NCI-H2081 (cell line): ENCODE measurements at places on chromosomes 2 and 18.
A peak's percentile ranks its signal among the peaks of the same experiment; 100 is the strongest.

DNA sequence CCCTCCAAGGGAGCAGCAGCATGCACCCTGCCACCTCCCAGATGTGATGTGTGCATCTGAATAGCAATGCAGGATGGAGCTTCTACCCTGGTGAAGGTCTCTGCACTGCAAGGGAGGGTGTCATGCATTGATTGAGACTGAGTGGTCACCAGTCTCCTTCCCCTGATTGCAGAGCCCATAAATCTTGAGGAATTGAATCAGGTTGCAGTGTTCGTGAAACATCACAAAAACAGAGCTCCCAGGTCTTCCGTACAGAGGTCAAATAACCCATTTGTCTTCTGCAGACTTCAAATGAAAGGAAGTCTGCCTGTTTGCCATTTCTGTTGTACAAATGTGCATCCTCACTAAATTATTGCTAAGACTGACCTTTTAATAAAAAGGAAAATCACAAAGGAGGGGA lies 136.8 kb downstream of the WDSUB1 start:
- DNase-seq = no peak

DNA sequence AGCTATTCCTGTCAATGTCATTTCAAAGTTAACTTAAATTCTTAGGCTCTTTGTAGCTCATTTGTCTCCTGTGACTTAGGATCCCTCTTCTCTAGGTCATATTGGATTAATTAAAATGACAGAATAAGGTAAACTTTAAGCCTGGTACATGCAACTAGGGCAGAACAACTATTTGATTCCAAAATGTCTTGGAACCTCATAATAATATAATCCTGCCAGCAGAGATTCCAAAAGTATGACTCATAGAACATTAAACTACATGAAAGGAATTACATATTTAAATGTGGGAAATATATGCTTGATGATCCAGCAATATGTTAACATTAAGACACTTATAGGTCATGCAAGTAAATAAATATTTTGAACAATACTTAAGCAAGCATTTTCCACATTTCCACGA lies 63.3 kb downstream of the COL3A1 start:
- no peak for DNase-seq

GRCh38 chr2:230205034-230205433 lies 14.8 kb downstream of the SP110 start:
- no peak for DNase-seq

GRCh38 chr2:10075571-10076209 lies 4.5 kb downstream of the CYS1 start:
- no peak for DNase-seq

GRCh38 chr2:159144776-159145614 lies 141.5 kb downstream of the WDSUB1 start:
- DNase-seq = no peak

DNA sequence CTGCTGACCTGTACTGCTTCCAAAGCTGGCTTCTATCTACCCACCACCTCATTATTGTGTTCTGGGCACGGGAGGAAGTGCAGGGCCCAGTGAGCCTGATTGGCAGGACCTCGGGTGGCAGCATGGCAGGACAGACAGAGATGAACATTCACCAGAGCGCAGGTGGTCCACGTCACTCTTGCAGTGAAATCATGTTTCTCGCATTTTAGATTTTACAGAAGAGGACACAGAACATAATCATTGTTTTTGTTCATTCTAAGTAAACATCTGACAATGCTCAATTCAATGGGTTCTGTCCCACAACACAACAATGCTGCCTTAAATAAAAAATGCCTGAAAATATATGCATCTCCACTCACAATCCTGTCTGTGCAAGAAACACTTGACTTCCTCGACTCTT lies 11.5 kb upstream of the BIN1 start:
- DNase-seq = no peak

GRCh38 chr2:126729896-126730295 lies 73.9 kb downstream of the GYPC start:
- no peak for DNase-seq

- no peak for DNase-seq
Observed at GRCh38 chr2:102069311-102069974, 73.1 kb upstream of the IL1R1 start.

DNA sequence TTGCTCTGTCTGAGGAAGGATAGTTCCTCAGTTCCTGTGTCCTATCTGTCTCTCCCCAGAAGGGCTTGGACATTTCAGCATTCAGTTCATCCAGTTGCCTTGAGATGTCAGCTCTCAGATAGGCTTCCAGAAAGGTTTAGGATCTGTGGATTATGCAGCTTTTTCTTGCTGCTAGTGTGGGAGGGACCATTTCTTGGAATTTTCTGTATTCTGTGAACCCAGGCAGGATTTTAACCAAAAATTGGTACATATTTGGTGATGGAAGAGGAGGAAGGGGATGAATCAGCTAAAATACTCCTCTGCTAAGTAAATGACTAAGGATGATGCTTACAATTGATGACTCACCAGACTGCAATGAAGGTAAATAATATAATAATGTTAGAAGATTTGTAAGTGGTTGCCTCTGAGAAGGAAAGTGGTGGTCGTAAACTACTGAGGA lies 58.6 kb upstream of the DOCK10 start:
- DNase-seq = no peak

DNA sequence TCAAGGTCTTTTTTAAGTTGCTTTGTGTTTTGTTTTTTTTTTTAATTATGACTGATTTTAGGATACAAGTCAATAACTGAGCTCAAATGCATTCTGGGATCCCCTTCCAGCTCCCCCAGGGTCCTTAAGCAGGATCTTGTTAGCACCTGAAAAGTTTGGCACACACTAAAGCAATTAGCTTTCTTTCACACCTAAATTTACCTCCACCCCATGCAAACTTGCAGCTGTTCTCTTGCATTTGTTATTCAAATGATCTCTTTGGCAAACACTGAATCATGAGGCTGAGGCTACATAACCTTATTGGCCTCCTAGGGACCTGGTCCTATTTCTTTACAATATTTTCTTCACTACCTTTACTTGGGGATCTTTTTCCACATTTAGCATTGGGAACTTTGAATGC lies 2026.1 kb upstream of the CELF4 start:
- peak; percentile 82 for DNase-seq

- DNase-seq = no peak
Observed at GRCh38 chr2:124325667-124326440, 300.8 kb downstream of the CNTNAP5 start.

DNA sequence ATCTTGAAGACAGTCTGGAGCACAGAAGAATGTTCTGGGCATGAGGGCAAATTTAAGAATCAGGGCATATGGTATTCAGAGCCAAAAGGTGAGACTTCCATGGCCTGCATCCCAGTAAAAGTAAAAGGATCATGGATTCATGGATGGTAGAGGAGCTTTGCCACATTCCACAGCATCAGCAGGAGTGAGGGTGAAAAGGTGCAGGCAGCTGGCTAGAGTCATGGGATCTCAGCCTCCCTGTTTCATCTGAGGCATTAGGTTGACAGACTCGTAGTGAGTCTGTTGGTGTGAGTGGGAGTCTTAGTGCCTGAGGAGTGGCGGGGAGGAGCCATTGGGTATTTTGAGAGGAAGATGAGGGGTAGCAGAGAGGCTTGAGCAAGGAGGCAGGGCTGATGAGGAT lies 301.6 kb downstream of the CYP26B1 start:
- DNase-seq = no peak

DNA sequence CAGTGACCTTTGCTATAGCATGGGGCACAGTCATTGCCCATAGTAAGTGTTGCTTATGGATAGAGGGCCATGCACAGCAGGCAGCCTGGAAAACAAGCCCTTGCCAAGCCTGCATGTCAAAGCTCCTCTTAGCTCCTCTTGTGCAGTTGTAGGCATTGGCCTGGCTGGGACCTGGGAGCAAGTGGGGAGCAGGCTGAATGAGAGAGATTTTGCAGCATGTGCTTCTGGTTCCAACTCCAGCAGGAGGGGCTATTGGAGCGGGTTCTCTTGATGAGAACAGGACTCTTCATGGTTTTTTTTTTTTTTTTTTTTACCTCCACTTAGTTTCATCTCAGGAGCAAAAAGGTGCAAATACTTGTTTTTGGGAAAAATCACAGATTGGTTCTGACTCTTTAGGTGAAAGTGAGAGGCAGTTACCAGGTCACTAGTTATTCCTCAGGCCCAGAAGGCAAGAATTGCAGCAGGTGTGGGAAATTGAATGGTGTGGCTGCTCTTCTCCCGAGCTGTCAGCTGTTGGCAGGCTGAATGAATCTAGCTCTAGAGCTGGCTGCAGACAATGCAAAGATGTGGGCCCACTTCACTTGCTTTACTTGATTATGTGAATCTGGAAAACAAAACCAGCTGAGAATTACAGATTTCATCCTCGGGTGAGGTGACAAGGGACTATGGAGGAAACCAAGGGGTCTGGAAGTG lies 95.9 kb downstream of the MAP4K4 start:
- DNase-seq = peak; percentile 21

DNA sequence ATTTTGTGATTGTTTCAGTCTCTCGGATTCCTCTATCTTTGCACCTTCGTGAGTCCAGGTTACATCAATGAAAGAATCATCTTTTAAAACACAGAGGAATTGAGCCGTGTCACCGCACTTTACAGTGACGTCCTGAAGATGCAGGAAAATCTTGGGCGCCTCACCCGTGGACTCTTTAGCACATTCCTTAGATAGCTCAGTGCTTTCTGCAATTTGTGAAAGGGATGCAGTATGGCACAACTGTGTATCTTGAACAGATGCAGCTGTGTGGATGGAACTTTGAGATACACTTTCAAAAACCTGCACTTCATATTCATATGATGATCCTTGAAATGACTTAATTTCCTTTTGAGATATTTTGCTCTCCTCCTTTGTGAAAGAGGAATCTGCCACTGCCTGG lies 50.9 kb downstream of the TTN start:
- DNase-seq = no peak

GRCh38 chr18:44090453-44090852 lies 590.2 kb upstream of the SETBP1 start:
- DNase-seq = no peak

GRCh38 chr2:218329826-218330593 lies 26.6 kb upstream of the CATIP start:
- no peak for DNase-seq

DNA sequence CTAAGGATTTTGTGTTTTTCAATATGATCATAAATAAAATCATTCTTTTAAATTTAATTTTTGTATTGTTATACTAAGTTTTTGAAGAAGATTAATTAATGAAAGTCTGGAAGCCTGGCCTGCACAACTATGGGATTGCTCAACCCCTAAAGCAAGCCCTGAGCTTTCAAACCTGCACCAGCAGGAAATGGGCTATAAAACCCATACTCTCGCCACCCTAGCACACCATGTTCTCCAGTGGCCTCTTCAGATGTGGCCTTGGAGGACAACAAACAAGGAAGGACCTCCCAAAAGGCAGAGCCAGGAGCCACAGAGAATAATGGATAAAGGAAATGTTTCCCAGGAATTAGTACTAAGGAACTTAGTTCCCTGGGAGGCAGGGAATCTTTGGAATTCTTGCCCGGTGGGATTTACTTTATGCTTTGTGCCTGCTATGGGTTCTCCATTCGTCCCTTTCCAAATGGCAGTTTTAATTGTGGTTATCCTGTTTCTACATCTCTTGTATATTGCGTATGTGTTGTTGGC lies 212.5 kb downstream of the ZFP36L2 start:
- DNase-seq = no peak

DNA sequence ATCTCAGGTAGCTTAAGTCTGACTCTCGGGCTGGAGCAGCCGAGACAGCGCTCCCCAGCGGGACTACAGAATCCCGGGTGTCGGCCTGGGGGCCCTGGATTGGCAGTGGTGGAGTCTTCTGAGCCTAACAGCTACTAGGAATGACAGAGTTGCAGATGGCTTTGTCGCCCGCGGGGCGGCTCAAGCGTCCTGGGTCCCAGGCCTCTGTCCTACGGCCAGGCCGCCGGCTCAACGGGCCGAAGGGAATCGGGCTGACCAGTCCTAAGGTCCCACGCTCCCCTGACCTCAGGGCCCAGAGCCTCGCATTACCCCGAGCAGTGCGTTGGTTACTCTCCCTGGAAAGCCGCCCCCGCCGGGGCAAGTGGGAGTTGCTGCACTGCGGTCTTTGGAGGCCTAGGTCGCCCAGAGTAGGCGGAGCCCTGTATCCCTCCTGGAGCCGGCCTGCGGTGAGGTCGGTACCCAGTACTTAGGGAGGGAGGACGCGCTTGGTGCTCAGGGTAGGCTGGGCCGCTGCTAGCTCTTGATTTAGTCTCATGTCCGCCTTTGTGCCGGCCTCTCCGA lies 8.8 kb downstream of the SIX2 start:
- no peak for DNase-seq

DNA sequence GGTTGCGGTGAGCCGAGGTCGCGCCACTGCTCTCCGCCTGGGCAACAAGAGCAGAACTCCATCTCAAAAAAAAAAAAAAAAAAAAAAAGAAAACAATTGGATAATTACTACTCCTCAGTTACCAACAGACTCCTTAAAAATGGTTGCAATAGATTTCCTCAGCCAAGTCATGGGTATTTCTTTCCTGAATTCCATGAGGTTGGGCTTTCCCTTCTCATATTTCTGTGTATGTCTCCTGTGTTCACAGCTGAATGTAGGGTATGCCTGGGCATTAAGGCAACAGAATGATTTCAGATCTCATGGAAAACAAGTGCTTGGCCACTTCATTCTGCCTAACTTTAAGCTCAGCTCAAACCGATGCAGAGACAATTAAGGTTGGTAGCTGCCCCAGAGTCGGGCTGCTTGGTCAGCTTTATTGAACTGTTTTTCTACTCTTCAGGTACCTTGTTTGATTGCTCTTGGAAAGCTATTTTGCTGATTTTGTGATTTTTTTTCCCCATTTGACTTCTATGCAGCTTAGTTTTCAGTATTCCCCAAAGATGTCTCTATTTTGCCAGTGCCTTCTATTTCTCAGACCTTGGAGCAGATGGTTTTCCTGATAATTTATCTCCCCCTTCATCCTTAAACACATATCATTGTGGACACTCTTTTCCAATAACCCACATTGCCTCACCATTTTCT lies 24.8 kb downstream of the KIF5C start:
- DNase-seq = no peak

DNA sequence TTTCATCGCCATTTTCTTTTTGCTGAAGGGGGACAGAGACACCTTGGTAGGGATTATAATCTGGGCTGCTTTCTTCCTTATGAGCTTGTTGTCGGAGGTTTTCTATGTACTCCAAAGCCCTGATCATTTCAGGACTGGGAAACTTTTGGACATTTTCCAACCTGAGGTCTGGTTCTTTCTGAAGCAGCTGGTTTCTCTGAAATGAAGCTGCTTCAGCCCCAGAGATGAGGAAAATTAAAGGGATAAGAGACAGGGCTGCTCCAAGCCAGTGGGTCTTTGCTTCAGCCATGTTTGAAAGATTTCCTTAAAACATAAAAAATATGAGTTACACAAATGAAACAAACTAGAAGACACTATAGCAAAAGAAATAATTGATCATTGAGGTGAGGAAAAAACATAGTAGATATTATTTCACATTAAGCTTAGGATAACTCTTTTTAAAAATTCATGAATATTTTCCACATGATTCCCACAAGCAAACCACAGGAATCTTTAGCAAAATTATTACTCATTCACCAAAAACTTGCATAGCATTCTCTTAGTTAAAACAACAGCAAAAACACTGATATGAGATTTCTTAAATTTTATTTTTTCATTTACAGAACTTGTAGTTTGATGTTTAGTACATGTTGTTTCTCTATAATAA lies 3.0 kb downstream of the SCG2 start:
- no peak for DNase-seq

GRCh38 chr18:29181151-29181901 lies 1004.4 kb upstream of the CDH2 start:
- DNase-seq = no peak
